Renal cortical epithelial cell (primary cell): ENCODE measurements at places on chromosomes 1 and 21. TPM values are rescaled to one million over a fixed set of nuclear protein-coding genes. Genes with fewer than 3 reads are reported as not detected.

- no peak for DNase-seq
Measured at GRCh38 chr1:31703431-31704270, at the start of gene COL16A1. COL16A1 (minus strand) TSS chr1:31704017; CDS start chr1:31702193, 1,824 bp downstream.

GRCh38 chr1:87980494-87980893 is 651.8 kb downstream of the LMO4 start:
- no peak for DNase-seq

DNA sequence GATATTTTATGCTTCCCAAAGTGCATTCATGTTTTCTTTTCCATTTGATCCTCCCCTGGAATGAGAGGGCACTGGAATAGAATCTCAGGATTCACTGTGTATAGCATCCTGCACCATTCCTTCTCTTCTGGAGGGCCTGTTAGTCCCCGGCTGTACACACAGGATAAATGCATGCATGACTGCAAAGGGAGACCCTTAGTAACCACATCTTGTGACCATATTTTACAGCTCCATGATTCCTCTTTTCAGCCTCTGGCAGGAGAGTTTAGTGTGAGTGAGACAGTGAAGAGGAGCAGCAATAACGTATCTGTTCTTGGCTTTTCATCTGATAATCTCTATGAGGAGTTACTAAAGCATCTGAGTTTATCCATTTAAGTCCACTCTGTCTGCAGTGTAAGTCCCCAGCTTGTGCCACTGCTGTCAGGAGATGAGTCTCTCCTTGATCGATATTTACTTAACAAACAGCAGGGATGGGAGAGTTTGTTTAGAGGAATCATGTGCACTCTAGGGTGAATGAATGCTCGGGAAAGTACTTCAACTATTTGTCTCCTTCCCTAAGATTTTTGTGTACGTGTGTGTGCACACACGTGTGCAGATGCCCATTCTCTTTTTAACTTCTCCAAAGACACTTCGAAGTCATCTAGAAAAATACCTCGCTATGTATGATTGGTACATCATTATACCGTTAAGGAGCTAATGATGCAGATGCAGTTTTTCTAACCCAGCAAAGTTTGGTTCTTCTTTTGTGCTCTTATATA is 41.1 kb downstream of the PROX1 start:
- DNase-seq = no peak

DNA sequence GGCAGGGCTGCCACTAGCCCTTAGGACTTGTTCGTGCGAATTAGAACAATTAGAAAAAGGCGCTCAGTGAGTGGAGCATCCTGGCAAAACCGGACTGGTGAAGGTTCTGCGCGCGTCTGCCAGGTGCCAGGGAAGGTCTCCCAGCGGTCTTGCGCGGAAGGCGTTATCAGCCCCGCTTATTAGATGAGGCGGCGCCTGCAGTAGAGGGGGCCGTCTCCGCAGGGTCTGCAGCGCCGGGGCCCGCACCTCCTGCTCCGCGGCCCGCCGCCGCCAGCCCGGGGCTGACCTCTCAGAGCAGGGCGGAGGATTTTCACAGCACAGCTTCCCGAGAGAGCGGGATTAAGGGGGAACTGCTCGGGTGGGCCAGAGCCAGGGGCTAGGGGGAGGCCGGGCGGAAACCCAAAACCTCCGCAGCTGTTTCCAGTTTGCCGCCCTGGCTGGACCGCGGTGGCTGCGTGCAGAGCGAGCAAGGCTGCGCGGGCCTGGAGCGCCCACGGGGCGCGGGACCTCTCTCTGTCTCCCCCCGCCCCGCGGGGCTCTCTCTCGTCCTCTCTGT is 155.2 kb downstream of the FOXD2 start:
- DNase-seq = no peak

- DNase-seq = no peak
Measured at GRCh38 chr1:161226320-161226711, 456 bp downstream of the TOMM40L start.

ZNF593 gene
- total RNA-seq = 6.7 and 15.6 TPM in 2 replicates
